ENCODE measurements at places on chromosomes 13 and 19.

GRCh38 chr13:27023385-27024073 lies 148.1 kb downstream of the USP12 start:
- no peak for DNase-seq

GRCh38 chr19:29401712-29402421 lies 123.9 kb upstream of the VSTM2B start:
- no peak for DNase-seq

DNA sequence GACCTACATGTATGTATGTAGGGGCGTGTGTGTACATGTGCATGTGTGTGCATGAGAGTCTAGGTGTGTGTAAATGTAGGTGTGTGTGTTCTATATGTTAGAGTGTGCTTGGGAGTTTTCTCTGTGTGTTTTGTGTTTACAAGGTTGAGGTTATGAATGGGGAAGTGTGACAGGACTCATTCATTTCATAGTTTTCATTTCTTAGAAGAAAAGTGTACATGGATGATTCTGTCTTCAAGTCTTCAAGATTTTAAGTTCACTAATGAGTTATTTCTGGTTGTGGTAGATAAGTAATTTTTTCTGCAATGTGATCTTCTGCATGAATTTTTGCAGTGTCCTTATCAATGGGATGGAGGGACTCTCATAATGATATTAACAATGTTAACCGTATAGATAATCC lies 118.2 kb upstream of the SLC10A2 start:
- DNase-seq, result no peak

DNA sequence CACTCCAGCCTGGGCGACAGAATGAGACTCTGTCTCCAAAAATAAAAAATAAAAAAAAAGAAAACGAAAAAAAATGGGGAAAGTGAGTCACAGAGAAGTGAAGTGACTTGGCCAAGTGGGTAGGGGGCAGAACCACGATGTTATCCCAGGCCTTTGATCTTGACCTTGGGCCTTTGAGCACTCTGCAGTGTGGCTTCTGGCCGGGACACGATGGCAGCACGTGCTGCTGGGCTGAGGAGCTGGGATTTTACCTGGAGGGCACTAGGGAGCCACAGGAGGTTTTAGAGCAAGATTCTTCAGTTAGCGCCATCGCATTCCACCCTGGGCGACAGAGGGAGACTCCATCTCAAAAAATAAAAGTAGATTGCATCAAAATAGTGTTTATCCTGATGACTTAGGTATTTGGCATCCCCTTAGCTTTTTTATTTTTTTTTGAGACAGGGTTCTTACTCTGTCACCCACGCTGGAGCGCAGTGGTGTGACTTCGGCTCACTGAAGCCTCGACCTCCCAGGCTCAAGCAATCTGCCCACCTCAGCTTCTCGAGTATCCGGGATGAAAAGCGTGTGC lies 4.3 kb upstream of the TLE5 start:
- DNase-seq, result no peak

- DNase-seq, result no peak
These were observed 40.1 kb downstream of the LTBP4 start for GRCh38 chr19:40641281-40641680.

DNA sequence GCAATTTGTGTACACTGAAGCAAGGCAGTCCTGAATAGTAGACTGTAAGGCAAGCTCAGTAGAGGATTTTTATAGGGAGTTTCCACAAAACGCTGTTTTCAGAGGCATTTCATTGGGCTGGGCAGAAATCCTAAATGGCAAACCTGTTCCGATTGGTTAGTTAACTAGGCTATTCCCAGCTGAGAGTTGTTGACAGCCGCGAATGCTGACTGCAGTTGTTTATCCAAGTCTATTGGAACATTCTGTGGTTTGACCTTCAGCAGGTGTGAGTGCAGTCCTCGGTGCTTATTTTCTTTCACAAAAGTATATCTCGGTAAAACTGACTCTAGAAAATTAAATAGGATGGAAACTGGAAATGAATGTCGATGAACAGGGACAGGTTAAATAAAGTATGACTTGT lies 45.4 kb downstream of the TPT1 start:
- no peak for DNase-seq

- DNase-seq, result no peak
These were observed 961.9 kb downstream of the DIAPH3 start for GRCh38 chr13:59201841-59202240.

GRCh38 chr13:20264271-20265018 lies 32.3 kb upstream of the GJB6 start:
- DNase-seq, result no peak

- no peak for DNase-seq
These were observed 67.4 kb downstream of the STK24 start for GRCh38 chr13:98509271-98510155.

DNA sequence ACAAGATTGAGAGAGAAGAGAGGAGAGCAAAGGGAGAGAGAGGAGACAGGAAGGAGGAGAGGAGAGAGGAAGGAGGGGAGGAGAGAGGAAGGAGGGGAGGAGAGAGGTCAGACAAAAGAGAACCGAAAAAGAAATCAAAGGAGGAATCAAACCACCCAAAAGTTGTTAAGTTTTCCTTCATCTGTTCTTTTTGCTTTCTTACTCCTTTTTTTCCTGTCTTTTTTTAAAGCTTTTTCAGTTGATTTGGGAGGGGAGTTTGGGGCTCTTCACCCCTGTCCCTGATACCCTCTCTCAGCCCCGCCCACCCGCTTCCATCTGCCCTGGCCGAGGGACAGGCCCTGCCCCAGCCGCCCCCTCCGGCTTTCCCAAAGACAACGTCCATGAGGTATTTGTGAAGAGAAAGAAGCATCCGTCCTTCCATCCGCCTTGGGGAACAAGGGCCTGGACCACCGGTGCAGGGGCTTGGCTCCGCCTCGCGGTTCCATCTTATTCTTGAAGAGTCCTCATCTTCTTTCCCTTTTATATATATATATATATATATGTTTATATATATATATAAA lies 13.3 kb downstream of the ZNF574 start:
- no peak for DNase-seq

- DNase-seq, result no peak
These were observed 25.1 kb downstream of the DOT1L start for GRCh38 chr19:2188708-2189385.

DNA sequence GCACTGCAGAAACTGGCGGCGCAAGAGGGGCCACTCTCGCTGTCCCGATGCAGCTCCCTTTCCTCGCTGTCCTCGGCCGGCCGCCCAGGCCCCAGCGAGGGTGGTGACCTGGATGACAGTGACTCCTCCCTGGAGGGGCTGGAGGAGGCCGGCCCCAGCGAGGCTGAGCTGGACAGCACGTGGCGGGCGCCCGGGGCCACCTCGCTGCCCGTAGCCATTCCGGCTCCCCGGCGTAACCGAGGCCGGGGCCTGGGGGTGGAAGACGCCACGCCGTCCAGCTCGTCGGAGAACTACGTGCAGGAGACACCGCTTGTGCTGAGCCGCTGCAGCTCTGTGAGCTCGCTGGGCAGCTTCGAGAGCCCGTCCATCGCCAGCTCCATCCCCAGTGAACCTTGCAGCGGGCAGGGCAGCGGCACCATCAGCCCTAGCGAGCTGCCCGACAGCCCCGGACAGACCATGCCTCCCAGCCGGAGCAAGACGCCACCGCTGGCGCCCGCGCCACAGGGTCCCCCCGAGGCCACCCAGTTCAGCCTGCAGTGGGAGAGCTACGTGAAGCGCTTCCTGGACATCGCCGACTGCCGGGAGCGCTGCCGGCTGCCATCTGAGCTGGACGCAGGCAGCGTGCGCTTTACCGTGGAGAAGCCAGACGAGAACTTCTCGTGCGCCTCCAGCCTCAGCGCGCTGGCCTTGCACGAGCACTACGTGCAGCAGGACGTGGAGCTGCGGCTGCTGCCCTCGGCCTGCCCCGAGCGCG lies 12.4 kb downstream of the C19orf25 start:
- DNase-seq, result no peak

DNA sequence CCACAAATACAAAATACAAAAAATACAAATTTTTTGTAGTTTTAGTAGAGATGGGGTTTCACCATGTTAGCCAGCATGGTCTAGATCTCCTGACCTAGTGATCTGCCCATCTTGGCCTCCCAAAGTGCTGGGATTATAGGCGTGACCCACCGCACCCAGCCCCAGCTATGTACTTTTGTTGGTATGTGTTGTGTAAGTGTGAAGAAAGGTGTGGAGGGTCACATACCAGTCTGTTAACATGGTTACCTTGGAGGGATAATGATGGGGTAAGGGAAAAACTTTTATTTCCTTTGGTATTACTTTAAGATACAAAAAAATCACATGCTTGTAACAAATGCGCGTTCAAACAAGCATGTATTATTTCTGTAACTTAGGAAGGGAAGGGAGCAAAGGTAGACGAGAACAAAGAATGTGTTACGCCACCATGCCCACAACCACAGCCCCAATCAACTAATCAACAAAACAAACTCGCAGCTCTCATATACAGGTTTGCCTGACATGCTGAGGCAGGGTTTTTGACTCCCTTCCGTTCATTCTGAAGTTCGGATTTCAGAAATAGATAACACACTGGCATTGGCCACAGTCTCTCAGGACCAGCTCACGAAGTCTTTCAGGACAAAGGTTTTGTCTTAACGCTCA lies 13.5 kb upstream of the VWA8 start:
- DNase-seq, result no peak

DNA sequence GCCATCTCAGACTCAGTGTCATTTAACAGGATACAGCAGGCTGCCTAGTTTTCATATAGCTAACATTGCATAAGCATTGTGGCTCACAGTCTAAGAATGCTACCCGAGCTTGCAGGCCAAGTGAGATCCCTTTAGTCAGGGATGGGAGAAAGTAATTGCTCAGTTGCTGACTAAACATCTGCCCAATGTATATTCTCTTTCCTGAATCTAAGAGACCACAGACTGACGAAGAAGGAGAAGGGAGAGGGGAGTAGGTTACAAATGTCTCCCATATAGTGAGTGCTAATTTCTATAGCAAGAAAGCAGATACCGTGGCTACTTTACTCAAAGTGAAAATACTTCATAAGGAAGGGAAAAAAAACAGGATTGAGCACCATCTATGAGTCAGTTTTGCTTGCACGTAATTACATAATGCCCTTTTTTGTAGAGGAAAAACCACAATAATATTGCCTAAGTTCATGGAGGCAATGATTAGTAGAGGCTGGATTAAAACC lies 453.9 kb downstream of the COG6 start:
- DNase-seq, result no peak

- DNase-seq, result no peak
These were observed 506.7 kb upstream of the NBEA start for GRCh38 chr13:34435338-34435737.

DNA sequence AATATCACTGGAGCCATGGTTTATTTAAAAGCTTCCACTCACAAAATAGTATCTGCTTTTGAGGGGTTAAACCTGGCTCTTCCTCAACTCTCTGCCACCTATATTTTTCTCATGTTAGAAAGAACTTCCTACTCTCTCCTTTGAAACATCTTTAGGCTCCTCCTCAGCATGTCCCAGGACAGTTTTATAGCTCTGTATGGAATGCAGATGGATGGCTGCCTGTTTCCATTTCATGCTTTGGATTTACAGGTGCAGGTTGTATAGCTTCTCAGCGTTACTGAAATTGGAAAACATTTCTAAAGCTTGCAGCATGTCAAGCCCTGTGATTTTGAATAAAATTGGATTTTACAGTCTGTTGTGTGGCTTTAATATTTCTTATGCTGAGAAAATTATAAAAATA lies 314.0 kb downstream of the NDFIP2 start:
- no peak for DNase-seq

DNA sequence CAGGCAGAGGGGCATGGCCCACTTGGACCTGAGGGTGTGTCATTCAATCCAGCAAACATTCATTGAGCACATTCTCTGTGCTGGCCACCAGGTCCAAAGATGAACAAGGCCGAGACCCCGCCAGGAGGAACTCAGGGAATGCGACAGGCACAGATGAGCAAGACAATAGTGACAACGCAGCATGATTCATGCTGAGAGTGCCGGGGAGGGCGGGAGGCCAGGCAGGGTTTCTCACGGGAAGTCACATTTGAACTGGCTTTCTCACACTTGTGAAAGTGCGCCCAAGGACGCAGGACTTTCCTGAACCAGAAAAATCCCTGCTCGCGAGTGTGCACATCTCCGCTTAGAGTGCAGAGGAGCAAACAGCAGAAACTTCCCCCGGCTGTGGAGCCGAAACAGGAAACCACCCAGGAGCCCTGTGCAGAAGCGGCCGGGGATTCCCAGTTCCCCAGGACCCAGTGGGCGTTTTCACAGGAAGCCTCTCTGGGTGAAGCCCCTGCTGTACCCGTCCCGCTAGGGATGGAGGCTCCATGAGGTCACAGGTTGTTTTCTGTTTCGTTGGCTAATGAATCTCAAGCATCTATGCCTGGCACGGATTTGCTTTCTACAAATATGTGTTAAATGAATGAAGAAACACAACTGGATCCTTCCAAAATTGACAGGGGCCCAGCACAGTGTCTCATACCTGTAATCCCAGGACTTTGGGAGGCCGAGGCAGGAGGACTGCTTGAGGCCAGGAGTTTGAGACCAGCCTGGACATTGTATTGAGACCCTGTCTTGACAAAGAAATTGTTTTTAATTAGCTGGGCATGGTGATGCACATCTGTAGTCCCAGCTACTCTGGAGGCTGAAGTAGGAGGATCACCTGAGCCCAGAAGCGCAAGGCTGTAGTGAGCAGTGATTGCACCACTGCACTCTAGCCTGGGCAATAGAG lies 68.4 kb upstream of the TM9SF2 start:
- peak; percentile 54 for DNase-seq

- DNase-seq, result no peak
These were observed 127.2 kb upstream of the GJB6 start for GRCh38 chr13:20359335-20359734.

- DNase-seq, result no peak
These were observed 128.7 kb downstream of the KLF12 start for GRCh38 chr13:74005320-74006157.

DNA sequence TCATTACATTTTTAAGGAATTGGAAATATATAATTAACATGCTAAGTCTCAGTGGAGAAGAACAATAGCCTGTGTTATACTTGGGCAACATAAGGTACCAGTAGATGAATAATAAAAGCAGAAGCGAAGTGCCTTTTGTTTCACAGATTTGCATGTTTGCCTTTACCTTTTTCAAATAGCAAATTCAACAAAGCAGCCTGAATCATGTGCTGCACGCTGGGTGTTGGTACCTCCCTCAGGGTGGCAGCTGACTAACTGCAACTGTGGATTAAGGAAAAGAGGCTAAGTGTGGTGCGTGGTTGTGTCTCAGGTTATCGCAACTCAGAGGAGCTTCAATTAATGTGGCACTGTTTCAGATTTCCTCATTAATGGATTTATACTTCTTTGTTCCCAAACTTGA lies 189.0 kb downstream of the LMO7 start:
- no peak for DNase-seq

GRCh38 chr13:49062297-49062896 lies 86.7 kb downstream of the FNDC3A start:
- DNase-seq, result no peak

GRCh38 chr19:4456843-4457653 lies 546 bp downstream of the UBXN6 start:
- DNase-seq, result no peak

DNA sequence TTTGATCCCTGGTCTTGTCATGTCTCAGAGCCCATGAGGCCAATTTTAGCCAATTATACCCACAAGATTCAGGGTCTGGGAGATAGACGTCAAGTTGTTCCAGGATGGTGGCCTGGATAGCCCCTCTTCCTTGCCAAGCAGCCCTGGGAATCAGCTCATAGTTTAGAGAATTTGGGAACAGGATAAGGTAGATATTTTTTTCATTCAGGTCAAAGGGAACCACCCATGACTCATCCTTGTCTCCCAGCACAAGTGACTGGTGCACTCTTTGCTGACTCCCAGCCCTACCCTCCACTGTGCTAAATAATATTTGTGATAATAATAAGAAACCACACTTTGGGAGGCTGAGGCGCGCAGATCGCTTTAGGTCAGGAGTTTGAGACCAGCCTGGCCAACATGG lies 17.1 kb upstream of the S1PR4 start:
- DNase-seq, result no peak

Measured in stimulated activated CD8-positive, alpha-beta memory T cell treated with anti-CD3 and anti-CD28 coated beads, Interleukin-7, amount 100 ng/mL, for 1 hour (primary cell).